Bronchus fibroblast of lung (primary cell): ENCODE measurements at places on chromosomes 6 and 20. TPM values are rescaled to one million over a fixed set of nuclear protein-coding genes. Genes with fewer than 3 reads are reported as not detected.

Gene FOXA2
- total RNA-seq: not detected in 2 replicates

Gene GPLD1
- total RNA-seq: 0.15 and 0.17 TPM in 2 replicates

Gene CEP250
- total RNA-seq: 29.1 and 33.9 TPM in 2 replicates

Gene SNAP25
- total RNA-seq: 5.1 and 6.1 TPM in 2 replicates

Gene BPIFB2
- not detected in 2 replicates for total RNA-seq

Gene DNAH8
- not detected in 2 replicates for total RNA-seq

Gene EIF6
- total RNA-seq: 238 and 258 TPM in 2 replicates

Gene RPS6KA2
- total RNA-seq: 44.2 and 49.3 TPM in 2 replicates

Gene NKAPL
- 0.89 and 1.3 TPM in 2 replicates for total RNA-seq

Gene SH3BGRL2
- 3.0 and 3.7 TPM in 2 replicates for total RNA-seq

Gene IL17F
- not detected in 2 replicates for total RNA-seq

Gene SPATA25
- 0.15 TPM in 1 of 2 replicates, not detected in the other for total RNA-seq

Gene SEMG1
- not detected in 2 replicates for total RNA-seq

Gene CST3
- total RNA-seq: 430 and 459 TPM in 2 replicates

Gene SLC52A3
- total RNA-seq: not detected in 2 replicates

Gene HELZ2
- total RNA-seq: 21.1 and 26.2 TPM in 2 replicates

Gene WFDC12
- not detected in 2 replicates for total RNA-seq

Gene MTFR2
- total RNA-seq: 9.2 and 13.6 TPM in 2 replicates

Gene PCIF1
- 19.7 and 22.7 TPM in 2 replicates for total RNA-seq

Gene MLN
- not detected in 2 replicates for total RNA-seq

Gene RFX6
- not detected in 2 replicates for total RNA-seq

Gene RNF182
- total RNA-seq: 3.0 and 3.9 TPM in 2 replicates

Gene SEL1L2
- total RNA-seq: not detected in 2 replicates

Gene PACRG
- total RNA-seq: not detected in 2 replicates

Gene GJE1
- total RNA-seq: not detected in 2 replicates

Gene SYCP2L
- under 0.01 and 0.30 TPM in 2 replicates for total RNA-seq

Gene SAPCD1
- total RNA-seq: 3.2 and 5.8 TPM in 2 replicates

Gene SIRPD
- not detected in 2 replicates for total RNA-seq

Gene AHCY
- 151 and 160 TPM in 2 replicates for total RNA-seq

Gene GPRC6A
- not detected in 2 replicates for total RNA-seq

Gene LSM2
- 133 and 134 TPM in 2 replicates for total RNA-seq

Gene CDH26
- total RNA-seq: 0.15 TPM in 1 of 2 replicates, not detected in the other

Gene TP53TG5
- total RNA-seq: not detected in 2 replicates

Gene MLIP
- total RNA-seq: 0.59 TPM in 1 of 2 replicates, not detected in the other

Gene IRF4
- not detected in 2 replicates for total RNA-seq

Gene SNPH
- 6.4 and 6.7 TPM in 2 replicates for total RNA-seq

Gene ULBP1
- 3.6 and 4.0 TPM in 2 replicates for total RNA-seq

Gene CBLN4
- not detected in 2 replicates for total RNA-seq

Gene ZC2HC1B
- not detected in 2 replicates for total RNA-seq

Gene C6orf15
- total RNA-seq: not detected in 2 replicates

Gene NKAIN4
- total RNA-seq: not detected in 2 replicates

Gene TRIM31
- not detected in 2 replicates for total RNA-seq

Gene NOX3
- not detected in 2 replicates for total RNA-seq

Gene GSTA2
- not detected in 2 replicates for total RNA-seq

Gene CD83
- total RNA-seq: 2.4 and 4.5 TPM in 2 replicates

Gene RPS21
- total RNA-seq: 3,175 and 3,644 TPM in 2 replicates

Gene TFAP2B
- not detected in 2 replicates for total RNA-seq

Gene COL11A2
- total RNA-seq: 0.15 and 1.2 TPM in 2 replicates

Gene LAMA4
- total RNA-seq: 52.0 and 68.4 TPM in 2 replicates

Gene PLAGL1
- 8.9 and 11.6 TPM in 2 replicates for total RNA-seq
